Substantia nigra (tissue), 51 donors: ENCODE measurements at places on chromosomes 13 and 19.

GRCh38 chr13:51778392-51778791, 25.6 kb downstream of the DHRS12 start:
- no peak for DNase-seq

GRCh38 chr13:111483621-111483987, 163.2 kb downstream of the TEX29 start:
- no peak for DNase-seq

DNA sequence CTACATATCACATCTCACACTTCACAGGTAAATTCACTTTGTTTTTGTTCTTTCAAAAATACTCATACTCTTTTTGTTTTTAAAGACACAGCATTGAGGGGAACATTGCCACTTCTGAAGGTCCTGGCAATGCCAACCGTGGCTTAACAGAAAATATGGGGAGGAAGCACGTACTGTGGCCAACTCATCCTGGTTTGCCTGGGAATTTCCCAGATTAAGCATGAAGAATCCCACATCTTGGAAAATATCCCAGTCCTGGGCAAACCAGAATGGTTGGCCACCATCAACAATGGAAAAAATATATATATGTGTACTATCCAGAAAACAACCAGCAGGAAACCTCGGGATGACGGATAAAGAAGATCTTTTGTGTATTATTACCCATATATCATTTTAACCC, 1032.2 kb upstream of the SLC10A2 start:
- DNase-seq: no peak

- no peak for DNase-seq
Observed at GRCh38 chr13:96730676-96731075, 263.6 kb downstream of the OXGR1 start.

- no peak for DNase-seq
Observed at GRCh38 chr19:15297416-15298224, 34.7 kb downstream of the BRD4 start.
